ENCODE measurements at places on chromosomes 6 and 20.

- DNase-seq: peak; percentile 41
Measured at GRCh38 chr6:129748212-129748900, 38.4 kb upstream of the ARHGAP18 start.

- no peak for DNase-seq
Measured at GRCh38 chr6:119446115-119446554, 96.6 kb upstream of the MAN1A1 start.

DNA sequence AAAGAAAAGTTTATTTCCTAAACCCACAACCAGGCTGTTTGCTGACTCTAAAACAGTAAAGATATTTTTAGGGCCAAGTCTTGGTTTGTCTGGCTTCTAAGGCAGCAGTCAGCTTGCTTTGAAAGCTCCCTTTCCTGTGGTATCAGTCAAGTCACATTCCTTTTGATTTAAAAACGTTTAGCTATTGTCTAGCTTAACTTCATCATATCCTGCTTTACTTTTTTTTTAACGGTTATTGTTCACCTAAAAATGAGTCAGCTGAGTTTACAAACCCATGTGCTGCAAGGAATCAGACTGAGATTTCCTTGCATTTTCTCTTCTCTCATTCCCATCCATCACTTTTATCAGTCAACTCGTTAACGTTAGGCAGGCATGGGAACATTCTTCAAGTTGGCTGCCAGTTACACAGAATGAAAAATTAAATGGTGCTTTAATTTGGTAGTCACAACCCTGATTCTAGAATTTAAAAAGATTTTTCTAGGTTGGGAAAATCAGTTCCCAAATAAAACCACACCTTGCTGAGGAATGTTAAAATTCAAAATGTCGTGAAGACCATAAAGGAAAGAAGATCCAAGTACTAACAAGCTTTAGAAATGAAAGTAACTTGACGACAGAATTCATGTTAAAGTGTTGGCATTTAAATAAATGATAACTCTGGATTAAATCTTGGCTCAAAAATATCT lies 45.9 kb downstream of the ELOVL5 start:
- DNase-seq: no peak

DNA sequence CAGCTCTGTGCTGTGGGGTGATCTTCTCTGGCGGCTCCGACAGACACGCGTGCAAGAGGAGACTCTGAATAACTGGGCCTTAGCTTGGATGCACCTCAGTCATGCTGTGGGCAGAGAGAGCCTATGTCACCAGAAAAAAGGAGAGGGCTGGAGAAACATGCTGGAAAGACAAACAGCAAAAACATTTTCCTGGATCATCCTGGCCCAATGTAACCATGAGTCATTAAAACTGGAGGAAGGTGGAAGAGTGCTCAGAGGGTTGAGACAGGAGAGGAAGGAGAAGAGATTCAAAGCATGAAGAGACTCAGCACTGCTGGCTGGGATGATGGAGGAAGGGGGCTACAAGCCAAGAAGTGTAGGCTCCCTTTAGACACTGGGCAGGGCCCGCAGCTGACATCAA lies 292.0 kb downstream of the CDH26 start:
- DNase-seq: no peak

Measured in activated naive CD8-positive, alpha-beta T cell treated with anti-CD3 and anti-CD28 coated beads, Interleukin-2, amount 10 ng/mL, durations not matched to agents 7 days and 5 days (primary cell).